ENCODE measurements at places on chromosomes 6 and 20.

GRCh38 chr6:108074359-108075144 is at the start of gene OSTM1:
Gene OSTM1 (minus strand): TSS chr6:108074741. CDS start chr6:108074651, 90 bp downstream.
- peak; percentile 37 for DNase-seq

- DNase-seq = no peak
Observed at GRCh38 chr6:26575494-26575939, 21.2 kb upstream of the ABT1 start.

- DNase-seq = no peak
Observed at GRCh38 chr6:16267428-16268263, 29.3 kb downstream of the GMPR start.

- no peak for DNase-seq
Observed at GRCh38 chr6:37784585-37784967, 35.0 kb upstream of the ZFAND3 start.

DNA sequence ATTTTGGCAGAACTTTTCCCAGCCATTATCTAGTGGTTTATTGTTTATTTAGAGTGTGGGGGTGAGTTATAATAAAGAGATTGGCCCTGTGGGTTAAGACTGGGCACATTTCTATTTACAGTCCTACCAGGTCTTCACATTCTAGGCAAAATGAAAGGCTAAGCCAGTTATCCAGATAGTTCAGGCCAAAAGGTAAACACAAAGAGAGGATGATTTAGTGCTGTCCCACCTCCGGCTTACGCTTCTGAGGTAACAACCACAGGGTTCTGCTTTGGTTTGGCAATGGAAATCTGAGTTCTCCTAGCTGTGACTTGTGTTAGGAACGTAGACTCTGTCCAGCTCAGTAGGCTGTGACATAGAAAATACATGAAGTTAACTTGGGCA is 50.3 kb upstream of the PTPRK start:
- peak; percentile 27 for DNase-seq
